ENCODE measurements at places on chromosomes 11 and 22.

DNA sequence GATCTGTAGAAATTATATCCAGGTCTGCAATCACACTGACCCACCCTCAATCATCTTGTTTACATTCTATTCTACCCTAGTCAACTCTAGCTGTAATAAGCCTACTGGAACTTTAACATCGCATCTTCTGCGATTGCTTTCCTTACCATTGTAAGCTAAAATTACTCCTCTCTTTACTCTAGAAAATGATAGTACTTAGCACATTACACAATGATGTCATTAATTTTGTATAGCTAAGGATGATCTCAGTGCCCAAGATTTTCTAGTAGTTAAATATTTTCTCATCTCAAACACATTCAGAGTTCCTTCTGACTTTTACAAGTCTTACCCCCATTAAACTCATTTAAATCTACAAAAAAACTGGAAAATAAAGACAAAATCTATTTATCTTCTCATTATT is 39.6 kb upstream of the CTSC start:
- DNase-seq: no peak

DNA sequence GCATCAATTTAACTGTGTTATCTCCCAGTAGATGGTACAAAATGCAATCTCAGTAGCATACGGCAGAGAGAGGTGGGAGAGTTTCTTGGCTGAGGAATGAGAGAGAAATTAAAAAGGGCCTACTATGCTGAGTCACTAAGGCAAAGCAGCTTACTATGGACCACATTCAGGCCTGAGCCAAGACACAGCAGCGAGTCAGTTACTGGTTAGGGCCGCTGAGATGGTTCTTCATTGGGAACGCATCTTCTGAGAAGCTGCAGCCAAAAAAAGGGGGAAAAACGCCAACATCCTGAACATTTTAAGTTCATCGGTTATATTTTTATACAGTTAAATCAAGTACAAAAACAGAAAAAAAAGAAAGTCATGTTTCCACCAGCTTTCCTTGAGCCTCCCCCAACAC is 61.1 kb upstream of the BDNF start:
- DNase-seq: no peak

DNA sequence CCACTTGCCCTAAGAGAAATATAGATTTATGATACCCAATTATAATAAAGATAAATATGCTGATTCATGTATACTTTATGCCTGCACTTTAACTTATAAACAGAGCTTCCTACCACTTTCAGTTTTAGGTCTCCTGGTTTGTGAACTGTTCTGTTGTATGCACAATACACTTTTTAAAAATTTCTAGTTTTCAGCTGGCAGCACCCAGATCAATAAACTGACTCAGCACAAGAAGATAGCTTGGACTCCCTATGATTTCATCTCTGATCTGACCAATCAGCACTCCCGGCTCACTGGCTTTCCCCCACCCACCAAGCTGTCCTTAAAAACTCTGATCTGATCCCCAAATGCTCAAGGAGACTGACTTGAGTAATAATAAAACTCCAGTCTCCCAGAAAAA is 33.5 kb upstream of the FAM181B start:
- no peak for DNase-seq

DNA sequence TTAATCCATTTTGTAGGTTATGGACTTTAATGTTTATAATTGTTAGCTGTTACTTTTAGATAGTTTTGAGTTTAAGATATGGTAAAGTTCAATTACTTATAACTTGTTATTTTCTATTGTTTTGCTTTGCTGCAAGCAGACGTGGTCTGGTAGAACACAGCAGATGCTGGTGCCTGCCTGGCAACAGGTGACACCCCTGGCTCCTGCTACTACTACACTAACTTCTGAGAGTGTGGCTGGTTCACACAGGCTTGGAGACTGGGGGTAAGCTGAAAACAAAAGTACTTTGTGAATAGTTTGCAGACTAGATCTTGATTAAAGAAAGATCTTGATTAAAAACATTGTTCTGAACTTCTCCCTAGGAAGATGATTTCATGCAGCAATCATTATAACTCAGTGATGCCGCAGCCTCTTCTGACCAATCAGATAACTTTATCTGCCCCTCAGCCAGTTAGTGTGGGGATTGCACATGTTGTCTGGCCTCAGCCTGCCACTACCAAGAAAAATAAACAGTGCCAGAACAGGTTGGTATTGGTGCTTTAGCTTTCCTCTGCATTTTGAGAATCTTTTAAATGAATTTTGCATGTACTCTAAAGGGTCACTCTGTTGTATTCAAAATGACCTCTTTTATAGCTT is 90.4 kb downstream of the HIPK3 start:
- DNase-seq: no peak

- DNase-seq: no peak
These were observed 58.2 kb downstream of the MYEOV start for GRCh38 chr11:69352166-69352565.

DNA sequence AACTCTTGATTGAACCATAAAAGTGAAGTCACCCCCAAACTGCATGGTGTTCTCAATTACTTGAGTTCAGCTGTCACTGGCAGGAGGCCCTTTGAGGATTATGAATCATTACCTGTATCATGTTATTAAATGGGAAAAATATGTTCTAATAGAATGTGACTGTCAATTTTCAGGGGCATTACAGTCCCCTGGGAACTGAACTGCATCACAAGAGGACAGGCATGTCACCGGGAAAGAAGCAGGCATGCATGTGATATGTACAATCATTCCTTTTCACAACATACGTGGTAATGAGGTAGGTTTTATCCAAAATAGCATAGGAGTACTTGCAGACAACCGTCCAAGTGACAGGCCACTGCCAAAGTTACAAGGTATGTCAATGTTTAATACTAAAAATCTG is 165.8 kb downstream of the MAML2 start:
- DNase-seq: no peak

- peak; percentile 84 for DNase-seq
These were observed 57.2 kb downstream of the NAV2 start for GRCh38 chr11:19769820-19770219.

- no peak for DNase-seq
These were observed 36.4 kb downstream of the RTL6 start for GRCh38 chr22:44461614-44462013.

DNA sequence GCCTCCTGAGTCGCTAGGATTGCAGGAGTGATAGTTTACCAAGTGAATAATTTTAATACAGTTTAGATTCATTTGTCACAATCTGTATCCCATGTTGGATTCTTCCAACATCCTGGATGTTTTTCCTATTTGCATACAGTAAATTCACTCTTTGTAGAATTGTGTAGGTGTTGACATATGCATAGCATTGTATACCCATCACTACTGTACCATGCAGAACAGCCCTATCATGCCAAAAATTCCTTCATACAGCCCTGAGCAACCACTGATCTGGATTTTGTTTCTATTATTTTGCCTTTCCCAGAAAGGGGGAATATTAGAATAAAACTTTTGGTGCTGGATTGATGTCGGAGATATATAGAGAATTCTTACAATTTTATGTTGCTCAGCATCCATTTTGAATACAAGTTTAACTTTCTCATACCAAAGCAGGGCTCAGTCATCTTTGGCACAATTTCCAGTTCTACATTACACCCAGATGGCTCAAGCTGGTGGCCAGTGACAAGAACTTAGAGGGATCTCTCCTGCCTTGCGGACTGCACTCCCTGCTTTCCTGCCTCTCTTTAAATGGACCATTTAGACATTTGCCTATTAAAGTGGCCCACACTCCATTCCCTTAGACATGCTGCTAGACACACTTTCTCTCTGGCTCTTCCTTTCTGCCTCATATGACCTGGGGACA is 45.4 kb upstream of the CFAP300 start:
- no peak for DNase-seq

DNA sequence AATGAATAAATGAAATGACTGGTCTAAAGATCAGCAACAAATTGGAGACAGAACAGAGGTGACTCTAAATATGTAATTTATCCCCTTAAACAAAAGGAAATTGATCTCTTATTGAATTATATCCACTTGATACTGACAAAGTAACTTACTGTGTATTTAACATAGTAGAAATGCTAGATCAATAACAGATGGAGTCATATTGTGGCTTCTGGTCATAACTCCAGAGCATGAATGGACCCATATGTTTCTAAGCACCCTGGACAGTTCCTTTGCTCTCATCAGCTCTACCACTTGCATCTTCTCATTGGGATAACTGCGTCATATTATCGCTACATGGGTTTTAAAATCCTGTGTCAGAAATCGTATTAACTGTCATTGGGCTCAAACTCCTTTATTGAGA is 222.3 kb downstream of the ETS1 start:
- peak; percentile 63 for DNase-seq

DNA sequence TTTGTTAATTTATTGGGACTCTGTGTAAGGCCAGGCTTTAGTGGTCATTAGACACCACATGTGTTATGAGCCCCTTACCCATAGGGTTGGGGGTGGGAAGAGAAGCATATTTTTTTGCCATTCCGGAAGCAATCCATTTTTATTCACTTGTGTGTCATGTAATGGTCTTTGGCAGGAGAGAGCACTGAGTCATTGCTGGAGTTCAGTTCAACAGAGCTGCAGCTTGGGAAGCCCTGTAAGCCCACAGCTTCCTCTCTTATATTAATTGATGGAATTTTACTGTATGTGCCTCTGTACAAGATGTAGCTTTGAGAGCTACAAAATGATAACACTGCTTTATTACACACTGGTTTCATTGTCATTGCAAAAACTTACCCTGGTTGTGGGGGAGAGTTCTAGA is 177.3 kb upstream of the SORL1-AS1 start:
- DNase-seq: peak; percentile 71

- no peak for DNase-seq
These were observed 266.7 kb upstream of the C11orf87 start for GRCh38 chr11:109155291-109155690.

All from astrocyte of the cerebellum (primary cell).